ENCODE measurements at places on chromosomes 12 and 14.

- DNase-seq: no peak
These were observed 4.0 kb upstream of the HOXC10 start for GRCh38 chr12:53980802-53981496.

- DNase-seq: no peak
These were observed 369.2 kb upstream of the PDE3A start for GRCh38 chr12:19998961-19999804.

- no peak for DNase-seq
These were observed 71.6 kb downstream of the SCAF11 start for GRCh38 chr12:45918818-45919217.

DNA sequence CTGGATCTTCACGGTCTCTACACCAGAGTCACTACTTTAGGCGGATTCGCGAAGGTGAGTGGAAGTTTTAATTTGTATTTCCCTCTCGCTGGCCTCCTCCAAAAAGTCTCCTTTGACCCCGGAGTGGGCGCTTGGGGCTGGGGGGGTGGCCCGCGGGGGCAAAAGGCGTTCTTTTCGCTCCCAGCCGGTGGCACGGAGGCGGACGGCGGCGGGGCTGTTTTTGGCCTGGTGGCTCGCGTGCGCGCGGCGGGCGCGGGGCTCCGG, 510 bp downstream of the ARID2 start:
- no peak for DNase-seq
